ENCODE measurements at places on chromosomes 5 and 9. TPM values are rescaled to one million over a fixed set of nuclear protein-coding genes. Genes with fewer than 3 reads are reported as not detected.

The SLC6A18 gene
- total RNA-seq = not detected

DNA sequence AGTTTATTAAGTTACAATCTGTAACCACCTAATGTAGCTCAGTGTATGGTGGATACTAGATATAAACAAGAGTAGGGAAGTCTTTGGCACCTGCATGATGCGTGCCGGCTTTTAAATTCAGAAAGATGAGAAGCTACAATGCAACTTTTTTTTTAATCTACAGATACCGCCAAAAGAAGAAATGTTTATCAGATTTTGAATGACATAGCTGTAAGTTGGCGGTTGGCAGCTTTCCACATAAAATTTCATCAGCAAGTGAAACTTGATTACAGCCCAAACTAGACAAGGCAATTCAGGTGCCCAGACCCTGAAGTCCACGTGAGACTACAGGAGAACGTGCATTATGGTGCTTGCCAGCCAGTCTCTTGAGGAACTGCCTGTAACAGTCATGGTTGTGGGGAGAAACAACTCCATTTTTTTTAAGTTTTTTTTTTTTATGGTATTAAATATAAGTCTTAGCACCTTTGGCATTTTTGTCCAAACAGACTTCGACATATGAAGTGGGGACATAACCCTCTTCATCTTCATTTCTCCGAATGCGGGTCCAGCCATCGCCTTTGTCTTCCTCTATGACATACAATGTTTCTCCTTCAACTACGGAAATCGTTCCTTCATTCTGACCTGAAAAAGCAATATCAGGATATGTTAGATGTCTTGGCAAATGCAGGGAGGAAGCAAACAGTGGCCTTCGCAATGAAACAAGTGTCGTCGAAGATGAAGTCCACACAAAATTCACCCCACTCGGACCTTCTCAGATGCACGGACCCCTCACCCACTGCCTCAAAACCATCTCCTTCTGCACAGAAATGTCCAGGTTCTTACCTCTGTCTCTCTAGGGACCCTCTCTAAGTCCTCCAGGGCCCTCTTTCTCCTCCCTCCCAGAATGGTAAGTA is 60.4 kb downstream of the USP20 start:
- no peak for DNase-seq

The MARCOL gene
- total RNA-seq = not detected

The NUTM2G gene
- total RNA-seq = not detected

DNA sequence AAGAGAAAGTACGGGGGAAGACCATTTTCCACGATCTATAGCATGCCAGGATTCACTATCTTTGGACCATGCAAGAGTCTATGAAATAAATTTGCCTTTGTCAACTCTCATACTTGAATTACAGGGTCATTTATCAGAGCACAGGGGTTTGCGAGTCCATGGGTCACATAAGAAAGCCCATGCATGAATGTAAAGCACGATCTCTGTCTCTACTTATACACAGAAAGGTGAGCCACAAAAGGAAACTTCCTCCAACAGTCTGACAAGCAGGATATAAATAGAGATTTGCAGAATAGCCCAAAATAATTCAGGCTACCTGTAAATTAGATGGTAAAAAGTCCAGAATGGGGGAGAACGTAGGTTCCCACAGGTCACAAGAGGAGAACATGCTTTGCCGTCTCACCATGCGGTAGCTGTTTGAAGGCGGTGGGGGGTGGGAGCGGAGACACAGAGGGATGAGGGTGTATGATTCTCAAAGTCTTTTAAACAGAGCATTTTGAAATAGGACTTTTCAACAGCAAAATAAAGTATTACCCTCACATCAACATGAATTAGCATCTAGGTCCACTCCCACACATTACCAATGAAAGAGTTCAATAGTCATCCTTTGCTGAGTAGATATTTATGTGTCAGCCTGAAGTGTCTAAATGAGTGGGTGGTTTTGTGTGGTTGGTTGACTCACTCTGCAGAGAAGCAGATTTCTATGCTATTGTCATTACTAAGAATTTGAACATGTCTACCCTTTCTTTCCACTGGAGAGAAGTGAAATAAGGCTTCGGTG is 279.7 kb downstream of the EBF1 start:
- no peak for DNase-seq

- DNase-seq = no peak
Measured at GRCh38 chr9:72888943-72889342, 63.9 kb downstream of the ALDH1A1 start.

DNA sequence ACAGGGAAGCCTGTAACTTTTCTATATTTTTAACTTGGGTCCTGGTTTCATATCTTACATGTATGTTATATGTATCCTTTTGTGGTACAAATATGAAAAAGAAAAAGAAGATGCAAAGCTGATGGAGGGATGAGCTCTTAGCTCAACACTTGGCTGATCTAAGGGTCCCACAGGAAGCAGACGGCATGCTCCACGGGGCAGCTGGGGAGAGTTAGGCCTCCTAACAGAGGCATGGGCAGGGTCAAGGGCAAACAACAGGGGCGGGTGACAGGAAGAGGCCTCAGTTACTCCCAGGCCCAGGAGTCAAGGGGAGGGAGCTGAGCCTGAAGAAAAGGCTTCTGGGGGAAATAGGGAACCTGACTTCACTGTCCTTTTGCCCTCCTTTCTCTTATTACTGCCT is 287.2 kb downstream of the ZSWIM6 start:
- DNase-seq = no peak

- DNase-seq = no peak
Measured at GRCh38 chr5:6084376-6084775, 294.0 kb downstream of the MED10 start.

DNA sequence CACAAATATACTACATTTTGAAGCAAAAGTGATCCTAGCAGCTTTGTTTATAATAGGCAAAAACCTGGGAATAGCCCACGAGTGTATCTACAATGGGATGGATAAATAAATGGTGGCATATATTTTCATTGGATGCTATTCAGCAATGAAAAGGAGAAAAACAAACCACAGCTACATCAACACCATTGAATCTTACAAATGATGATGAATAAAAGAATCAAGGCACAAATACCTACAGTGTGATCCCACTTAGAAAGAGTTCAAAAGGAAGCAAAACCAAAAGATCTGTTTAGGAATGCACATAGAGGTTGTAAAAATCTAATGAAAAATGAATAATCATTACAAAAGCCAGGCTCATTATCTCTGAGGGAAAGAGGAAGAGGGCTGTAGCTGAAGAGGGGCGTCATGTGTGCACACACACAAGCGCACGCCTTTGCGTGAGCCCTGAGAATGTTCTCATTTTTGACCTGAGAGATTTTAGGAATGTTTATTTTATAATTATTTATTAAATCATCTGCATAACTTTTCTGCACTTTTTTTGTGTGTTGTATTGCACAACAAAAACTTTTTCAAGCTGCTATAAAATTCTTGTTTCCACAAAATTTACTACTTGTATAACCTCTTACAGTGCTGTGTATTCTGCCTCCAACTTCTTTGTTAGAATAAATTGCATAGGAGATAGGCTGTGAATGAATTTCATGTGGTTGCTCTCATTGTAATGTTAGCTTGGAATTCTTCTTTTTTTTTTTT is 5.9 kb upstream of the RHOBTB3 start:
- DNase-seq = no peak

DNA sequence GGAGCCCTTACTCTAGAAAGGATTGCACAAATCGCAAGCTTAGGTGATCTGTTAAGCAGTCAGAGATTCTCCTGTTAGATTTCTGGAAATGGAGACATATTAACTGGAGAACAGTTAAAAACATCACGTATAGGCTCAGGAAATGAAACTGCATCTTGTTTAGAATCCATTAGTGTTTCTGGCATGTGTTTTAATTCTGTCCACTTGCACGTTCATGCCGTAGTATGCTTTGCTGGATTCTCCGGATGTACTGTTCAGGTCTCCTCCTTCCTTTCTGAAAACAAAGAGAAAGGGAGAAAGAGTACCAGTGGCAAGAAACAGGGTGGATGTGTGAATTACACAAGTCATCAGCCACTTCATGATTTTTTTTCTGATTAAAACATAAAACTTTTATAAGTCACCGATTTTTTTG is 2.5 kb upstream of the RGMB start:
- no peak for DNase-seq

GRCh38 chr9:107249131-107249533 is 33.9 kb upstream of the RAD23B start:
- DNase-seq = no peak

- no peak for DNase-seq
Measured at GRCh38 chr5:35821513-35821912, 35.2 kb upstream of the IL7R start.

- no peak for DNase-seq
Measured at GRCh38 chr9:36162211-36162738, 6.9 kb upstream of the CCIN start.
